ENCODE measurements at places on chromosomes 7 and 10.

- DNase-seq = no peak
Measured at GRCh38 chr10:89887406-89887805, 186.0 kb downstream of the KIF20B start.

- DNase-seq = no peak
Measured at GRCh38 chr7:88141479-88141878, 78.4 kb downstream of the SRI start.

GRCh38 chr10:48684792-48685623 is at the start of gene WDFY4:
TSS of gene WDFY4 (plus strand) at chr10:48684873. CDS start at chr10:48709733, 24,860 bp downstream.
- DNase-seq = no peak

DNA sequence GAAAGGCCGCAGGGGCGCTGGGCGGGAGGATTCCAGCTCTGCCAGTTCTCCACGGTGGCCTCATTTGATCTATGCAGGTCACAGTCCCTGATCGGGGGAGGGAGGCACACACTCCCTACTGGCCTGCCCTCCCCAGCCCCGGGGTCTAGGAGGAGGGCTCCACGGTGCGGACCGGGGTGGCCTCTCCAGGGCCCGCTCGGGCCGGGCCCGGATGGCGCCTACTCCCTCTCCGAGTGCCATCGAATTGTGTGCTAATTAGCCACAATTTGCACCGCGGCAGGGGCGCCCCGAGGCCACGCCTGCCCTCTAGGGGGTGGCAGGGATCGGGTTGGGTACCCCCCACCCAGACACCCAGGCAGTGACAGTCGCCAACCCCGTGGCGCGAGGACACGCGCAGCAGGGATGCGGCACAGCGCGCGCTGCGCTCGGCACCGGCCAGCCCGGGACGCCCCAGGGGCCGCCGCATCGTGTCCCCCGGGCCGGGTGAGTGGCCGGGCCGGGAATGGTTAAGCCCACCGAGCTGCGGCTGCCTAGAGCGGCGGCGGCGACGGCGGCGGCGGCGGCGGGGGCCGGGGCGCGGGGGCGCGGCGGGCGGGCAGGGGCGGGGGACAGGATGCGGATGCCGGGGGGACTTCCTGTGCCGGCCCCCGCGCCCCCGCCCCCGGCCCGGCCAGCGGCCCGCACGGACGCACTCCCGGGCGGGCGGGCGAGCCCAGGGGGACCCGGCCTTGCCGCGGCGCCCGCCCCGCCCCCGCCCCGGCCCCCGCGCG is at the start of gene ZNF853:
ZNF853 (plus strand) TSS at position 658 of the 770 bp plus-strand sequence. CDS start 565 bp downstream, outside the sequence.
- peak; percentile 54 for DNase-seq

GRCh38 chr7:27143950-27144780 is 684 bp upstream of the HOXA5 start:
- no peak for DNase-seq

- DNase-seq = no peak
Measured at GRCh38 chr7:121397822-121398221, 1.7 kb upstream of the FAM3C start.
